ENCODE measurements at places on chromosomes 12 and 14.

DNA sequence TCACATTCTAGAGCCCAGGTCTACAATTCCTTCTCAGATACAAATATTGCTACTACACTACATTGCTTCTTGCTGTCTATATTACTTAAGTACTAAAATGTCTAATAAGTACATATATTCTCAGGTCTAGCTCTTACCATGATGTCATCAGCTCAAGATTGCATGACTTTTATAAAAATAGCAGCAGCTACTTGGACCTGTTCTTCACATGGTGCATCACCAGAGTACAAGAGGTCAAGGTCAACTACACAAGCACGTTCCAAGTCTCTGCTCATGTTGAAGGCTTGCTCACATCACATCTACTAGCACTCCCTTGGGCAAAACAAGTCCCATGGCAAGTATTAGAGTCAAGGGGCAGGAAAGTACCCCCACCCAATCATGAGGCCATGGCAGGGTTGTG lies 465.6 kb downstream of the MED13L start:
- peak; percentile 33 for DNase-seq

DNA sequence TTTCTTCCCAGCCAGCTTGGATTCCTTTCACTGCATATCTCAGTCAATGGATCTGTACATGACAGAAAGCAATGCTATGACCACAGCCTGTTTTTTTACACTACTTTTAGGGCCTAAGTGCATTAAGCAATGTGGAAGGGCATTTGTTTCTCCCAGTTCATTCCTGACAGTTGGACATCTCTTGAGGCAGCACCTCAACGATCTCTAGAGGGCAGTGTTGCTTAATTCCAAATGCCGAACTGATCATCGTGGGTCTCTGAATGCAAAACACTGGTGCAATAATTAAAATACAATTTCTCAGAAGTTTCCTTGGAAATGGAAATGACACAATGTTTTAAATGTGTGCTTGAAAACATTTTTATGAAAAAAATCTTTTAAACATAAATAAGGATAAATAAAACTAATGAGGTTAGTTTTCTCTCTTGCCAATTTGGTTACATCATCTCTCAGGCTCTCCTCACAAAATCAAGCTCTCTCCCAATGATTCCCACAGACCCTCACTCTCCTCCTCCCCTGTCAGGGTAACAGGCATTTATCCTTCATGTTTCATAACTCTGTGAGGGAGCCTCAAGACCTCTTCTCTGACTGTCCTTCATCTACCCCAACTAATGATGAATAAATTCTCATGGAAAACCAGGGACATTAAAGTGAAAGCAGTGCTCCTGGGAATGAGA lies 192.4 kb upstream of the SLC16A7 start:
- DNase-seq = peak; percentile 78

DNA sequence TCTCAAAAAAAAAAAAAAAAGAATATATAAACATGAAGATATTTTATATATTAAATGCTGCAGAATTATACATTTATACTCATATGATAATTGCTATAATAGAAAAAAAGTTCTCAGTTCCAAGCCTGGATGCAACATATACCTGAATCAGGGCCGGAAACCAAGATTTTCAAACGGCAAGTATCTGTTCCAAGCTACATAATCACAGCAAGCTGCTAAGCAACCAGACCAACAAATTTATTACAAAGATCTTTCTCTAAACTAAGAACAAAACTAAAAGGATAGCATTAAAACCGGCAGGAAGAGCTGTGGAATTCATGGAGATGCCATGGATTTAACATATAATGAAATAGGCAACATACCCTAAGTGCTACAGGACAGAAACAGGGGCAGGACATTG lies 7.1 kb downstream of the RACGAP1 start:
- DNase-seq = peak; percentile 11

- no peak for DNase-seq
Measured at GRCh38 chr14:46818147-46818546, 166.6 kb upstream of the RPL10L start.

DNA sequence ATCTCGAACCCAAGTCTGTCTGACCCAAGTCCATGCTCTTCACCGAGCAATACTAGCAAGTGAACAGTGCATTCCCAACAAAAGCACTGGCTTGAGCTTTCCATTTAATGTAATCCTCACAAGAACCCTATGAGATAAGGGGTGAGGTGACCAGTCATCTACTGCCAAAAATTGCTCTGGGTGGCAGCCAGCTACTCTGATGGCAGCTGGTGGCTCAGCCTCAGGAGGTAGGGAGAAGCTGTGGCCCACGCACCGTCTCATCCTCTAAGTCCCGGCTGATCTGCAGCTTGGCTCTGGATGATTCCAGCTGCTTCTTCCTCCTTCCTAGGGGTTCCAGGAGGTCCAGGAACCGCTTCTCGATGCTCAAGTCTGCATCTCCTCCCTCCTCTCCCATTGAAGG lies 75.2 kb downstream of the PLEKHG3 start:
- DNase-seq = no peak
